NCI-H460 (cell line): ENCODE measurements at places on chromosomes 4 and X. TPM values are rescaled to one million over a fixed set of nuclear protein-coding genes. Genes with fewer than 3 reads are reported as not detected.

Gene MAD2L1
- total RNA-seq = 56.8 and 56.9 TPM in 2 replicates

Gene ALB
- not detected in 2 replicates for total RNA-seq

- DNase-seq = no peak
Measured at GRCh38 chr4:38866973-38867477, 581 bp upstream of the FAM114A1 start.

DNA sequence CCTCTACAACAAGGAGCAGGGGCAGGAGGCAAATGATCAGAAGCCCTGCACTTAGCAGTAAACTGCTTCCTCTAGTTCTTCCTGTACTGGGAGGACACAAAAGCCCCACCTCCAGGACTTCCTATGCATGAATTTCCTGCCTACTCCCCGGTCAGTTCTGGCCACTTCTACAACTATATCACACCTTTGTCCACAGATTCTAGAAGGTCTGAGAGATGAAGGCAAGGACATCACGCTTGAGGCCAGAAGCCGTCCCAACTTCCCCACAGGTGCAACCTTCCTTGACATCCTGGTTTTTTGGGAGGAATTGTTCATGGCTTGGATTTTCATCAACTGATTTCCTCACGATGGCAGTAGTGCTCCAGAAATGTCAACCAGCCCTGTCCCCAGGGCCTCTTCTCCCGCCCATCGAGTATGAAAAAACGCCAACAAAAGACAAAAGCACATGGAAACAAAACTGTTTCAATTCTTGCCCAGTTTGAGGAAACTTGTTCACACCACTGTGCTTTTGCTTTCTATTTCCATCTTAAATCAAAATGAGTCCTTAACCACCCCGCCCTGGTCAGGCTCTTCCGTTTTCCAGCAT is 206.5 kb upstream of the STK26 start:
- no peak for DNase-seq

- DNase-seq = no peak
Measured at GRCh38 chr4:34182306-34182705, 2062.0 kb downstream of the ARAP2 start.

DNA sequence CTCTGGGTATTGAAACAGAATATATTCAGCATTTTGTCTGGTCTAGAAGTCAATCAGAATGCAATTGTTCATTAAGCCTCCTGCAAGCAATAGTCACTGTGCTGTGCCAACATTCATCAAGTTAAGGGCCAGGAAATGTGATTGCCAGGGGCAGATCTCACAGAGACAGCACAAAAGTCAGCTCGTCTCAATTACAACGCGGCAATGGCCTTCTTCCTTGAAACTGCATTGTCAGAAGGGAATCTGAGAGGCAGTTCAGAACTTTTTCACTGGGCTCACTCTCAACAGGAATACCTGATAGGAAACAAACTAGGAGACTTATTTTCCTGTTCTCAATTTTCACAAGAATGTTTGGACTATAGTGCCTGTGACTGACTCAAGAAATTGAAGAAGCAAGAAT is 131.1 kb upstream of the NR3C2 start:
- DNase-seq = no peak

DNA sequence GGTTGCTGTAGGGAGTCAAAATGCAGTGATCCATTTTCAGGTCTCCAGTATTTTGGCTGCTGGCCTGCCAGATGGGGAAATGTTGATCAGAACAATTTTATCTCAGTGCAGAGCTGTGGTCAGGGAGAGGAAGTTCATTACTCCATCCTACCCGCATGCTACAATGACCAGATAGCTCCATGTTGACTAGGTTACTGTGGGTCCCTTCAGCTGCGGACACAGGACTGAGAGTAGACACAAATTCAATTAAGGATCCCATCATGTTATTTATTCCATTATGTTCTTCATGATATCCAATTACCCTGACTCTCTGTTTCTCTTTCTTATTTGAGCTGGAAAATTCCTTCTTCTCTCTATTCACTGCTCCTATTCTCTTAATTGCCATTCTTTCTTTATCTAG is 16.3 kb downstream of the SYNPO2 start:
- no peak for DNase-seq

GRCh38 chrX:31423609-31424189 is 351.9 kb upstream of the FTHL17 start:
- peak; percentile 36 for DNase-seq

DNA sequence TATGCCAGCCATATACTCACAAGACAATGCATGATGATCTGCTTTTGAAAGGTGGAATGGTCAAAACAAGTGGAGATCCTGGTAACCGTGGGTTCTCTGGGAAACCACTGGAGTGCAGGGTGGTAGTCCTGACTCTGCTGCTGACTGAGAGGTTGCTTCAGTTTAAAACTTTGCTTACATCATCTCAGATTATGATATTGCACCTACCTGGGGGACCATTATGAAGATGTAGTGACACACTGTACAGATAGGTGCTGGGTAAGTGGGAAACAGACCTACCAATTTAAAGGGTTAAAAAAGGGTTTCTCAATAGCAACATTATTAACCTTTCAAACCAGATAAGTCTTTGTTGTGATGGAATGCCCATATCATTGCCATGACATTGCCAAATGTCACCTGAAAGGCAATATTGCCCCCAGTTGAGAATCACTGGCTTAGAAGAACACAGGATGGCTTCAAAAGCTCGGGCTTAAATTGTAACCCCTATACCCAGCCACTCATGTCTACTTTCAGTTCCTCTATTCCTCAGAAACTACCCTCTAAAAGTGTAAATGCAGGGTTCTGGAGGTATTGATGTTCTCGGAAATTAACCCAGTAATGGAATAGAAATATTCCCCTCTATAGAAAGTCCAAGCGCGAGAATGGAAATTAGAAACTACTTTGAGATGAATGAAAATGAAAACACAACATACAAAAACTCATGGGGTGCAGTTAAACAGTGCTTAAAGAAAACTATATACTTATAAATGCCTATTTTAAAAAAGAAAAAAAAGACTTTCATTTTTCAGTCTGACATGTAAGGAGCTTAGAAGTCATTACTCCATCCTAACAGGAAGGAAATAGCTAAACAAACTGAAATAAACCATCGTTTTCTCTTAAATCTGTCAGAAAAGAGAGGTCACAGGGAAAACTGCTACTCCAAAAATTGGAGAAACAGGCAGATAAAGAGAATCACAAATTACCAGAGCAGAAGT is 65.8 kb downstream of the ARHGEF6 start:
- no peak for DNase-seq

- DNase-seq = no peak
Measured at GRCh38 chrX:21528076-21528475, 130.1 kb downstream of the KLHL34 start.
